ENCODE measurements at places on chromosomes 12 and 14.

DNA sequence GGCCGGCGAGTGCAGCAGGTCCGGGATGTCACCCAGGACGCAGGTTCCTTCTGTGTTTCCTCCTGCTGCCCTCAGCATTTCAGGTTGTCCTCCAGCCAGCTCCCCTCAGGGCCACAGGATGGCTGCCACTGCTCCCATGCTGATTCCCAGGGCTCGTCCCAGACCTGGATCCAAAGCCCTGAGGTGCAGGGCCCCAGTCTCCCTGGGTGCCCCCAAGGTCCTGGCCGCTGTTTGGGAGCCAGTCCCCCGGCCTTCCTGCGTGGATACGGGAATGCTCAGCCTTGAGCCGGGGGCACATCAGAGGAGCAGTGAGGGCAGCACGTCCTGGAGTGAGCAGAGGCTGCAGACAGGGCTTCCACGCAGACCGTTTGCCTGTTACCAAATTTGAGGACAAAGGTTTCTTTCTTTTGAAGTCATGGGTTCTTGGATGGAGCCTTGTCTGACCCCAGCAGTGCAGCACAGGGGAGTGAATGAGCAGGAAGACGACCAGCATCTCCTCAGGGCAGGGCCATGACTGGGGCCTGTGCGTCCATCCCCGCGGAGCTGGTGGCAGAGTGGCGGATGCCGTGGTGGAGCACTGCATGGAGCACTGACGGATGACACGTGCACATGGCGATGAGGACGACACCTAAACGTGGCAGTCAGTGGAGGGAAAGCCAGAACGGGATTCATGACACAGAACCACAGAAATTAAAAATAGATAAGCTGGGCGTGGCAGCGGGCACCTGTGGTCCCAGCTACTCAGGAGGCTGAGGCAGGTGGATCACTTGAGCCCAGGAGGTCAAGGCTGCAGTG lies 12.5 kb upstream of the CACNA2D4 start:
- DNase-seq, result no peak

GRCh38 chr14:31932675-31933074 lies 144.4 kb upstream of the ARHGAP5 start:
- DNase-seq, result no peak

GRCh38 chr14:60327447-60328331 lies 78.7 kb downstream of the PPM1A start:
- DNase-seq, result no peak

DNA sequence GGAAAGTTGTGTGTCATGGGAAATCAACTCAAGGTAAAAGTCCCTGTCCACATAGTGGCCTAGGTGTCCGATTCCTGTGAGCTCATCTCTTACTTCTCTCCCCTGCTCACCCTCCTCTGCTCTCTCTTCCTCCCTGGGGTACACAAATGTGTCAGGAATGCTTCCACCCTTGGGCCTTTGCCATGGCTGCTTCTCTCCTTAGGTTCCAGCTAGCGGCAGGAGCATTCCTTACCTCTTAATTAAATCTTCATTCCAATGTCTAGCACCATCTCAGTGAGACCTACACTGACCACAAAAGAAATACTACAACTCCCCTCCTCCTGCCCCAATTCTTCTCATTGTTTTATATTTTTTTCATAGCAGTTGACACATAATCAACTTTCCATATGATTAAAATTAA lies 298.6 kb downstream of the PDZRN4 start:
- DNase-seq, result no peak

DNA sequence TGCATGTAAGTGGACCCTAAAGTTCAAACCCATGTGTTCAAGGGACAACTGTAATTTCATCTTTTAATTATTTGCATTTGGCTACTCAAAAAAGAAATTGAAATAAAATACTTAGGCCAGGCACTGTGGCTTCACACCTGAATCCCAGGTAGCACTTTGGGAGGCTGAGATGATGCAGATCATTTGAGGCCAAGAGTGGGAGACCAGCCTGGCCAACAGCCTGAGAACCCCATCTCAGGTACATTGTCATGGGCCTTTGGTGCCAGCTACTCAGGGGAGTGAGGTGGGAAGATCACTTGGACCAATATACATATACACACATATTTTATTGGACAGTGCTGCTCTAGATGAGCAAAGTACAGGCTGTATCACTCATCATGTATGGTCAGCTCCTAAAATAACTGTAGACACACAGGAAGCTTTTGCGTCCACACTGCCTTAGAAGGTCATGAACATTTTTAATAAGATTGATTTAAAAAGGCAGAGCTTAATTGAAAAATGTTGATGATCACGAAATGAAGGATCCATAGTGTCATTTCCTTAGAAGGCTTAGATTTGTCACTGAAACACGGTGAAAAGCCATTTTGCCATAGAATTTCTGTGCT lies 2.5 kb upstream of the ZCCHC8 start:
- DNase-seq, result no peak

Measured in tibial nerve (tissue), 4 donors.